Amniotic stem cell (primary cell): ENCODE measurements at places on chromosomes 7 and 10.

GRCh38 chr7:138932427-138932826 is 48.8 kb downstream of the KIAA1549 start:
- no peak for DNase-seq

GRCh38 chr10:74207691-74208480 is 56.9 kb downstream of the ADK start:
- DNase-seq: no peak

GRCh38 chr10:75606203-75606779 is 174.9 kb downstream of the LRMDA start:
- DNase-seq: no peak

- DNase-seq: no peak
Observed at GRCh38 chr10:42888504-42889095, 106.0 kb downstream of the BMS1 start.

GRCh38 chr7:150660939-150661613 is 24.4 kb upstream of the GIMAP2 start:
- DNase-seq: no peak

- DNase-seq: no peak
Observed at GRCh38 chr10:26046073-26046700, 112.2 kb downstream of the MYO3A start.

- no peak for DNase-seq
Observed at GRCh38 chr10:124904796-124905195, 37.1 kb upstream of the ZRANB1 start.

- DNase-seq: no peak
Observed at GRCh38 chr7:143325240-143325639, 9.3 kb downstream of the CLCN1 start.

- no peak for DNase-seq
Observed at GRCh38 chr10:57161157-57161556, 800.1 kb upstream of the ZWINT start.

- DNase-seq: no peak
Observed at GRCh38 chr10:102673819-102674511, 29.7 kb downstream of the TRIM8 start.

GRCh38 chr10:129953119-129954051 is 10.7 kb downstream of the EBF3 start:
- DNase-seq: no peak

- no peak for DNase-seq
Observed at GRCh38 chr10:124448696-124449169, 1.1 kb downstream of the NKX1-2 start.

DNA sequence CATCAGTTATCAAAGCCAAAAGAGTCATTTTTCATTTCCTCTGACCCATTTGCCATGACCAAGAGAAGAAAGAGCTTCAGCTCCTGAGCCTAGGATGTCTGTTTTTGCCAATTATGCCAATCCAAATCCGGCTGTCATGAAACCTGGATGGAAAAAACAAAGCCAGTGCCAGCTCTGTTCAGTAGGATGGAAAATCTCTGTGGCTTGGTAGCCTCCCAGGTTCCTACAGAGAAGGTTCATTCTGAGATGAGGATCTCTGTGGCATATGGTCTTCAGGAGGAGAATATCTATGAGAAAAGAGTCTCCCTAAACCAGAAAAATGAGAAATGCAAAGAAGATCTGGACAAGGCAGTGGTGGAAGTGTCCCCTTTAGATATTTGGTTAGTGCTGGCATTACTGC is 475.4 kb downstream of the CNTNAP2 start:
- DNase-seq: no peak

GRCh38 chr7:48251766-48252165 is 80.5 kb downstream of the ABCA13 start:
- DNase-seq: no peak

- DNase-seq: no peak
Observed at GRCh38 chr10:74923556-74923955, 97.2 kb downstream of the KAT6B start.
